DMS 273 treated with DMSO at 0.1 percent for 48 hours (cell line): ENCODE measurements at places on chromosomes 12 and 14.

- peak; percentile 29 for DNase-seq
Measured at GRCh38 chr12:100758083-100758482, 36.5 kb upstream of the ANO4 start.

- no peak for DNase-seq
Measured at GRCh38 chr12:107322063-107322462, 228.7 kb upstream of the CRY1 start.

DNA sequence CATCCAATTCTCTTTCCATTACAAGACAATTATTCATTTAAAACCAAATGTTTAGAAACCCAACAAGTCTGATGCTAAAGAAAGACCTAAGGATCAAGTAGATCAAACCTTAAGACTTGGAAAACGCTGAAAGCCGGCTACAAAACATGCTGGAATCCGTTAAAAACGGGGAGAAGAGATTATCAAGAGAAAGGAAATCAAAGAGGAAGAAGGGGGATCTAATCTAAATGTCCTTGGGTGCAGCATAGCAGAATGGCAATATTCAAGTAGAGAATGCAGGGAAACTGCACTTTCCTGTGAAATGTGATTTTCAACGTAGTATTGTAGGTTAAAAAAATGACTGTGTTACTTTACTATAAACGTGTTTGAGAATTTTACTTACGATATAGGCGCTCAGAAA, 1.3 kb downstream of the PPP1R13B start:
- DNase-seq: no peak

DNA sequence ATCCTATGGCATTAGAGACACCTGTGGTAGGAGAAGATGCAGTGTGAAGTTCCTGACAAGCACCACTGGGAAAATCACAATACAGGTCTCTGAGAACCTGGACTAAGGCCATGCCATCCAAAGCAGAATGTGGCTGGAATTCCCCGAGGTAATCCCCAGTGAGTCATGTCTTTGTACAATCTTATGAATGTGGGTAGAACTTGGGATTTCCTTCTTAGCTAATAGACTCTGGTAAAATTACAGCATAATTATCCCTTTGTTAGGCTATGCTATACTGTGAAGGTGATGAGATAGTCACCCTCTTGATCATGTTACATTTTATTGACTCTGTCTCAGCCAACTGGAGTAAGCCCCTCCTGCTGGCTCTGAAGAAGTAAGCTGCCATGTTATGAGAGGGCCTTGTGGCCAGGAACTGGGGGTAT, 224.3 kb upstream of the DCN start:
- no peak for DNase-seq

GRCh38 chr14:29077916-29078315, 311.3 kb downstream of the FOXG1 start:
- no peak for DNase-seq

GRCh38 chr12:70719672-70720420, 82.6 kb upstream of the PTPRB start:
- DNase-seq: no peak

DNA sequence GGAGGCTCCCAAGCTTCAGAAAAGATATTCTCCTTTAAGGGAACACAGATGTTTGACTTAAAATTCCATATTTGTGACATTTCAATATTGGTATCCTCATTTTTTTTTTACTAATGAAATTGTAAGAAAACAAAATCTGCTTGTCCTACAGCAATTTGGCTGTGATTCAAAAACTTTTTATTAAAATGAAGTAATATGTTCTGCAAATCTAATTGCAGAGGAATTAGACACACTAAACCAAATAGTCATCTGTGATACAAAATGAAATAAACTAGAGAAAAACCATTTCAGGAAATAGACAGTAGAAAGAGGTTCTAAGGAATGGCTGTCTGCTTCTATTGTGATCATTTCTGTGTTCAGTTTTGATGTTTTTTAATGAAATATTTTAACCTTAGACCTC, 50.1 kb upstream of the HIF1A start:
- DNase-seq: no peak

DNA sequence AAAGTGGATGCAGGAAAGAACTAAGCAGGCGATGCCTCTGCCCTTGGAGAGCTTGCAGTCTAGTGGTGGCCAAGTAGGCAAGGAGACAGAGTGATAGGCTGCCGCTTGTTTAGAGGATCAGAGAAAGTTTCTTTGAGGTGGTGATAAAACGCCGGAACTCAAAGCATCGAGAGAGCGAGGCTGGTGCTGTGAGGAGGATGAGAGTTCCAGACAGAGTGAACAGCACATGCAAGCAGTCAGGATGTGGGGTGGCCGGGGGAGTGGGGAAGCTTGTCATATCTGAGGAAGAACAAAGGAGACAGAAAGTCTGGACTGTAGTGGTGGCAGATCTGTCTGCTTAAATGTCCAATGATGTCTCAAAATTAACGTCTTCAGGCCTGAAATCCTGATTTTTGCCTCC, 319.7 kb downstream of the SNAPC1 start:
- no peak for DNase-seq

DNA sequence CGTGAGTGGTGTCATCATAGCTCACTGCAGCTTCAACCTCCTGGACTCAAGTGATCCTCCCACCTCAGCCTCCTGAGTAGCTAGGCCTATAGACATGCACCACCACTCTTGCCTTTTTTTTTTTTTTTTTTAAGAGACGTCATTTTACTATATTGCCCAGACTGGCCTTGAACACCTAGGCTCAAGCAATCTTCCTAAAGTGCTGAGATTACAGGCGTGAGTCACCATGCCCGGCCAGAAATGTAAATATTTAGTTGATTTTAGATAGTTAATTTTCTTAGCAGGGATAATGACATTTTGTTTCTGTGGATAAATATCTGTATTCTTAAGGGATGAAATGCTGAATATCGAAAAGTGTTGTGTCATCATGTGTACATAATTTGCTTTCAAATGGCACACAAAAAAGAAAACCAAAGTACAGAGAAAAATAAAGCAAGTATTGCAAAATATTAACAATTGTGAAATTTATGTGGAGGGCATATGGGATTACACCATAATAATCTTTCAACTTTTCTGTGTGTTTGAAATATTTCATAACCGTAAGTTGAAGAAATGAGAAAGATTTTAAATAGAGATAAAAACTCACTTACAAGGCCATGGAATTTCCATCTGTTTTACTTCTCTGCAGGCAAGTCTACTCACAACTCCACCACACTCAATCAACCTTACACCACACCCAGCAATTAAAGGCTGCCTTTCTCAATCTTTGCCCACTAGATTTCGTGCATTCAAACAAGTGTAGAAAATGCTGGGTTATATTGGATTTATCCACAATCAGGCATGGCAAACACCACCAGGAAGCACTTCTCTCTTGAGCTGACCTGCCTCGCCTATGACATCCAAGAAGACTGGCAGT, 93.7 kb downstream of the SPTSSA start:
- DNase-seq: no peak

GRCh38 chr14:47539031-47539461, 136.4 kb downstream of the MDGA2 start:
- no peak for DNase-seq

DNA sequence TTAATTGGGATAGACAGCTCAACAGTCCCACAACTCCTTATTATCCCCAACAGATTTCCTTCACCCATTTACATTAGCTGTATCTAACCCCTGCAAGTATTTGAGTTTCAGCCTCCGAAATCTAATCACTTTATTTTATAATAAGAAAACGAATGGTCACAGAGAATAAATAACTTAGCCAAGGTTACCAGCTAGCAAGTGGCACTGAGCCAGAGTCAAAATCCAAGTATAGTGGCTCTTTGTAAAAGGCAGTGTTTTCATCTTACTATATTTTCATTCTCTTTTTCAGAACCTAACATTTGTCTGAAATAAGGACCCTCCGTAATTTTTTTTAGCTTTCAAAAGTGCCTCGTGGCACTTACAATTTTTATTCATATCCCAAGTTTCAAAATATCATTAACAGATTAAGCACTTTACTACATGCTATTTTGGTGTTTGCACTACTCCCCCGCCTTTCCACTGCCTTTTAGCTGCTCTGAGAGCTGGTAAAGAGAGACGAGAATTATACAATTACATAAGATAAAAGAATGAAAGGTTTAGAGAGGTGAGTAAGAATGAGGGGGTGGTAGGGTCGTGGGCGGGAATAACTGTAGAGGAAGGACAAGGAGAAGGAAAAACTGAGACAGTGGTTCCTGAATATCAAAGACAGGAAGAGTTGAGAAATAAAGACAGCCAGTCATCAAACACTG, 3.7 kb upstream of the USP15 start:
- no peak for DNase-seq

DNA sequence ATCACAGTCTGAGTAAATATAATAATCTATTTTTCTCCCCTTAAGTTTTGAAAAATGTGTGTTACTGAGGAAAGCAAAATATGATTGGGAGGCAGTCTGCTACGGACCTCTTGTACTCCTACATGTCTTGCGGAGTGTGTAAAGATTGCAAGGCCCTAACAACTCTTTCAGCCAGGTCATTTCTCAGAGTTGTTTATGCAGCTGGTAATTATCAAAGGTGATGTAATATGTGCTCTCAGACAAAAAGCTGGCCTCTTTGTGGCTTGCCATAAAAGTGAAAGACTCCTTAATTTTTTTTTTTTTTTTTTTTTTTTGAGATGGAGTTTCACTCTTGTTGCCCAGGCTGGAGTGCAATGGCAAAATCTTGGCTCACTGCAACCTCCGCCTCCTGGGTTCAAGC, 40.5 kb upstream of the MON2 start:
- no peak for DNase-seq

- DNase-seq: no peak
Measured at GRCh38 chr14:75720842-75721498, 59.9 kb downstream of the TTLL5 start.

DNA sequence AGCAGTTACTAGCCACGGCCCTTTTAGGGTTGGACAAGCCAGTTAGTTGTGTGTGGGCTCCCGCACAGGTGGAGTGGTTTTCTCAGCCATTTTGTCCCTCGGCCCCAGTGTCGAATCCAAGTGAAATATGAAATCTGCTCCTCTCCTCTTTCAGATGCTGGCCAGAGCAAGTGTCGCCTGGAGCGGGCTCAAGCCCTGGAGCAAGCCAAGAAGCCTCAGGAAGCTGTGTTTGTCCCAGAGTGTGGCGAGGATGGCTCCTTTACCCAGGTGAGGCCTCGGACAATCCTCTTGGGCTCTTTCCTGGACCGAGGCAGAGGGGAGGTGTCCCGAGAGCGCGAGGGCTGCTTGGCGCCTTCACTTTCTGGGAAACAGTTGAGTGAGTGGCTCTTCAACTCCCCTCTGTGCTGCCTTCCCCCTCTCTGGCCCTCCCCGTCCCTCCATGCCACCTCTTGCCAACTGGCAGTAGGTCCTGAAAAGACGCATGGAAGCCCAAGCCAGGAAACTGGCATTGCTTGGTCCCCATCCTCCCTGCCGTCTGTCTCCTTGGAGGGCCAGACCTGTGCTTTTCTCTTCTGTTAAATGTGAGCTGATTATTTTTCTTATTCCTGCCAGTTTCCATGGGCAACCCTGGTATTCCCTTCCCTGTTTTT, 74.2 kb downstream of the SMOC1 start:
- no peak for DNase-seq

DNA sequence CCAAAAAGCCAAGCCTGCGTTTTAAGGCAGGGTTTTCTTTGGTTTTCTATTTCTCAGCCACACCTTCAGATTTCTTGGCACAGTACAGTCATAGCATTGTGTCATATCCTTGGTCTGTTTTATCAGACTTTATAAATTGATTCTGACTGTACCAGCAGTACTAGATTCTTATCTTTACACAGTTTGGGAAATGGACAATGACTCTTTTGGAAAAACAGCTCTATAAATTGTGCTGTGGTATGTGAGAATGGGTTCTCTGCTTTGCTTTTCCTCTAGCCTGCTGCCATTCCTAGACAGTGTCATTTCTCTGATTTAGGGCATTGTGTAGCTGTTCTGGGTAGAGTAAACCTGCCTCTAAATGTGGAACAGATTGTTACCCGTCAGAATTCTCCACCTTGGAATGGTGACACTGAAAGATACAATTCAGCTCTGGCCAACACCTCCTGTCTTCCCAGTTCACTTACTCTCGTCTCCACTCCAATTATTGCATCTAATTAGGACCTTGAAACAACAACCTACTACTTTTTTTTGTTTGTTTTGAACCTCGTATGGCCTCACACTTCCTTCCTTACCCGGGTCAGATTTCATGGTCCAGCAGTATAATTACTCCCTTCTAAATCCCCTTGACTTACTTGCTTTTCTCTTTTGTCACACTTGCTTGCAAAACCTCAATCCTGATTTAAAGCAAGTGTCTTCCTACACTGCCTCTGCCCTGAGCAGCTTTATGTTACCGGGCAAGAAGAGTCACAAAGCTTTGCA, 226.3 kb downstream of the ERC1 start:
- no peak for DNase-seq

DNA sequence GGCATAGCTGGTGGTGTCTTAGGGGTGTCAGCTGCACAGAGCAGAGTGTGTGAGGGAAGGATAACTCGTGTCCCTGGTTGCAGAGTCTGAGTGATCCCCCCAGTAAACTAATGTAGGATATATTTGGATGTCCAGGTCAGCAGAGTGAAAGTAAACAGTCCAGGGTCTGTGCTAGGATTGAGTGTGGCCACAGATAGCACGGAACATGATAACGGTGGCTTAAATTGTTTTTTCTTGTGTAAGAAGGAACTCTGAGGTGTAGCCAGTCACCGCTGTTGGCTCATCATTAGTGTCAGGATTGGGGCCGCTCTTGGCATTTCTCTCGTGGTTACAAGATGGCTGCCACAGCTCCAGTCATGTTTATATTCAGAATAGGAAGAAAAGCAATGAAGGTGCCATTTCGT, 97.3 kb downstream of the DERA start:
- no peak for DNase-seq

- DNase-seq: no peak
Measured at GRCh38 chr14:82138431-82138830, 604.8 kb upstream of the SEL1L start.

GRCh38 chr14:102775855-102776760, 1.1 kb upstream of the TRAF3 start:
- no peak for DNase-seq

DNA sequence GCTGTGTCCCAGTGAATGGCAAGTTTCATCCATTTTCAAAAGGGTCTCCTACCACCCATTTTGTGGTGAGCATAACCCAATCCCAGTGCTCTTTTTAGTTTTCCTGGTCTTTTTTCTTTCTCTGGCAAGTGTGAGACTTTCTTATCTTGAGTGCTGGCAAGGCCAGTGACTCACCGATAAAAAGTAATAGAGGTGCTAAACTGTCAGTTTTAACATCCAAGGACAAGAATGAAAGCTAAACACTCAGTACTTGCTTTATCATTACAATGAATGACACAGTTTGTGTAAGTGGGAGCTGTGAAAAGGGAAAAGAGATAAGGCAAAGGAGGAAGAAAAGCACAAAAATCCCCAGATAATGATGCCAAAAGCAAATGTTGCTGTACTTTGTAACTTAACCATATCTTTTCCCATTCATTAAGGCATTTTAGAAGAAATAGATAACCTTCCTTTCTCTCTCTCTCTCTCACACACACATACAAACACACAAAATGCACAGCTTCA, 4.9 kb upstream of the LRIG3 start:
- DNase-seq: no peak
